ENCODE measurements at places on chromosomes 13 and 19.

DNA sequence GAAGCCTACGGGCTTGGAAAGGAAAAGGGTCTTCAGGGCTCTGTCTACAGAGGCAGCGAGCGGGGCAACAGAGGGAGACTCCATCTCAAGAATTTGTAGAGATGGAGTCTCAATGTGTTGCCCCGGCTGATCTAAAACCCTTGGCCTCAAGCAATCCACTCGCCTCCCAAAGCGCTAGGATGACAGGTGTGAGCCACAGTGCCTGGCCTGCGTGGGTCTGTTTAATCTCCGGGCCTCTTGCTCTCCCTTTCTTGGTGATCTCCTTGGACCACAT lies 8.1 kb downstream of the RPS9 start:
- DNase-seq = no peak

- DNase-seq = no peak
Measured at GRCh38 chr13:57716295-57716694, 84.8 kb downstream of the PCDH17 start.

- no peak for DNase-seq
Measured at GRCh38 chr13:99214232-99214631, 13.6 kb downstream of the UBAC2 start.

DNA sequence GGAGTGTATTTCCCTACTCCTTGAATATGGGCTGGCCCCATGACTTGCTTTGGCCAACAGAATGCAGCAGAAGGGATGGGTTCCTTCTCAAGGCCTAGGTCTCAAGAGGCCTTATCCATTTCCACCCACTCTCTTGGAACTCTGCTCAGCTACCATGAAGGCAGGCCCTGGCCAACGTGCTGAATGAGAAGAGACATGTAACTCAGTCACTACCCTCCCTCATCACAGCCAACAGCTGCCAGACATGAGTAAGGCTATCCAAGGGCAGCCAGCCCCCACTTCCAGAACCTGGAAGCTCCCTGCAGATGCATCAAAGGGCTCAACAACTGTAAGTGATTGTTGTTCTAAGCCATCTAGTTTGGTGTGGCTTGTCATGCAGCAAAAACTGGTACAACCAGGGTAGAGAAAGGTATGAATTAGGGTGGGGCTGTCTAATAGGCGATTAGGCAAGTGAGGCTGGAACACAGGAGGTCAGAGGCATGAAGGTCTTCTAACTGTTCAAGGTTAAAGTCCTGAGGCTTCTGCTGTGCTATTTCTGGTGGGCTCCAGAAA lies 1.4 kb upstream of the RASL11A start:
- DNase-seq = no peak

DNA sequence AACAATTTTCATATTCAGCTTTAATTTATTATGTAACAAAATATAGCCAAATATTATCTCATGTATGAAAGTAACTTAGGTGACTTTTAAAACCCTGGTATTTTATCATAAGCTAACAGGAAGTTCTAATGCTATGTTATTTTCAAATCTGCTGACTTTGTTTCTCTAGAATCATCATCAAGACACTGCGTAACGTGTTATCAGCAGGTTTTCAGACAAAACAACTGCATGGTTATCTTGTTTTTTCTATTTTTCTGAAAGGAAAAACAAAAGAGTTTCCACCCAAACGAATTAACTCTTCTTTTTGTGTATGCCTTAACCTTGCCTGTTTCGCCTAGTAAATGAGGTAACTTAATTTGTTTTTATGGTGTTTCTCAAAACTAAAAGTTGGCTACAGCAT lies 156.3 kb downstream of the TBC1D4 start:
- DNase-seq = no peak

DNA sequence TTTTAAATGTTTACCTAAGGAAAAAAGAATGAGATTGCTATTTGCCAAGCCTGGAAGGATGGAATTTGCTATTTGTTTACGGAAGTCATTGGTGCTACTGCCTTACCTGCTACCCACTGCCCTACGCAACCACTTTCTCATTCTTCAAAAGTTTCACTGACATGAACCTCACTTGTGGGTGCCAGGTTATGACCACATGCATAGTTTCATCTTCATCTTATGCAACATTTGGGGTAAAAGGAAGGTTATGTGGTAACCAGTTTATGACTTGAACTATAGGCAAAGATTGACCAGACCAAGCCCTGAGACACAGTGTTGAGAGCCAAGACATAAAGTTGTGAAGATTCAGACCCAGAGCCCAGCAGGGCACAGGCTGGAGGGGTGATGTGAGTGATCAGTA lies 142.5 kb downstream of the LACC1 start:
- DNase-seq = no peak

GRCh38 chr13:107458269-107458668 lies 757.1 kb downstream of the LIG4 start:
- no peak for DNase-seq

GRCh38 chr19:19356901-19357566 lies 36.4 kb downstream of the MAU2 start:
- DNase-seq = no peak

GRCh38 chr19:4580961-4581665 lies 21.6 kb upstream of the SEMA6B start:
- no peak for DNase-seq

- DNase-seq = no peak
Measured at GRCh38 chr19:1304197-1304924, 18.7 kb downstream of the EFNA2 start.

DNA sequence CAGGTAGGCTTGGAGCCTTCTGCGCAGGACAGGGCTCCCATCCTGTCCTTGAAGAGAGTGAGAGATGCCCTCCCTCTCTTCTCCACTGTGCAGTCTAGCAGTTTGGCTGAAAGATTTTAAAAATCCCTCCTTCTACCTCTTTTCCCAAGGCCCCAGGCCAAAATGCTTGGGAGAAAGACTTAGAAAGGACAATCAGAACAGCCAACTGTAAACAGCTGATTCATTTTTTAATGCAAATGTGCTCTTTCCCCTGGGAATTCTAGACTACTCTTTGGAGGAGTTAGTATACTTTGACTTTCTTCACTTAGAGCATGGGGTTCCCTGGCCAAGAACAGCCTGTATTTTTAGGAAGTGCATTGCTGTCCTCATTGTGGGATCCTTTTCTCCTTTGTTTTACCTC lies 398.9 kb downstream of the GPC6 start:
- DNase-seq = no peak

DNA sequence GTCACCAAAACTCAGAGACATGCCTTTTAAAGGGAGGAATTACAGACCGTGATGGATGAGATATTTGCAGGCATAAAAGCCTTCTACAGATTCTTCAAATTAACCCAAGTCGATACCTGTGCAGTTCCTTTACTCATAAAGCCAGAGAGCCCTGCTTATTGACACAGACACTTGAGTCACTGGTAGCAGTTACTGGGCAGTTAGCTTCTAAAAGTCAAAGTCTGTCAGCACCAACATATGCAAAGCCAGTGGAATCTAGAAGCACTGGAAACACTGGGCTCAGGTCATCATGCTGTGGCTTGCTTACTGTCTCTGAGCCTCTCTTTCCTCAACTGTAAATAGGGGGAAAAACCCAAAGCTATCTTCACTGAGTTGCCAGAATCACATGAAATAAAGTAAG lies 25.7 kb upstream of the LRCH1 start:
- no peak for DNase-seq

GRCh38 chr13:28313579-28313978 lies 175.2 kb downstream of the PAN3 start:
- DNase-seq = no peak

DNA sequence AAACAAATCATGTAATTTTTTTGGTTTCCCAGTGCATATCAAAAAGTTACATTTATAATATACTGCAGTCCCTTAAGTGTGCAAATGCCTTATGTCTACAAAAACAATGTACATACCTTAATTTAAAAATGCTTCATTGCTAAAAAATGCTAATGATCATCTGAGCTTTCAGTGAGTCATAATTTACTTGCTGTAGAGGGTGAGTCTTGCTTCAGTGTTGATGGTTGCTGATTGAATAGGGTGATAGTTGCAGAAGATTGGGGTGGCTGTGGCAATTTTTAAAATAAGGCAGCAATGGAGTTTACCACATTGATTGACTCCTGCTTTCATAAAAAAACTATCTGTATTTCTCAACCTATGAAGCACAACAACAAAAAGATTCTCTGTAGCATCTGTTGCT lies 613.9 kb downstream of the TBC1D4 start:
- DNase-seq = no peak

- no peak for DNase-seq
Measured at GRCh38 chr13:52158629-52159158, 703 bp downstream of the NEK3 start.

GRCh38 chr13:22812793-22813192 lies 368.0 kb upstream of the SGCG start:
- DNase-seq = no peak

- DNase-seq = no peak
Measured at GRCh38 chr13:100987948-100988347, 313.4 kb upstream of the TMTC4 start.

- no peak for DNase-seq
Measured at GRCh38 chr13:42745655-42746054, 35.7 kb upstream of the FAM216B start.

GRCh38 chr13:81779876-81780275 lies 1439.0 kb upstream of the SPRY2 start:
- DNase-seq = no peak

DNA sequence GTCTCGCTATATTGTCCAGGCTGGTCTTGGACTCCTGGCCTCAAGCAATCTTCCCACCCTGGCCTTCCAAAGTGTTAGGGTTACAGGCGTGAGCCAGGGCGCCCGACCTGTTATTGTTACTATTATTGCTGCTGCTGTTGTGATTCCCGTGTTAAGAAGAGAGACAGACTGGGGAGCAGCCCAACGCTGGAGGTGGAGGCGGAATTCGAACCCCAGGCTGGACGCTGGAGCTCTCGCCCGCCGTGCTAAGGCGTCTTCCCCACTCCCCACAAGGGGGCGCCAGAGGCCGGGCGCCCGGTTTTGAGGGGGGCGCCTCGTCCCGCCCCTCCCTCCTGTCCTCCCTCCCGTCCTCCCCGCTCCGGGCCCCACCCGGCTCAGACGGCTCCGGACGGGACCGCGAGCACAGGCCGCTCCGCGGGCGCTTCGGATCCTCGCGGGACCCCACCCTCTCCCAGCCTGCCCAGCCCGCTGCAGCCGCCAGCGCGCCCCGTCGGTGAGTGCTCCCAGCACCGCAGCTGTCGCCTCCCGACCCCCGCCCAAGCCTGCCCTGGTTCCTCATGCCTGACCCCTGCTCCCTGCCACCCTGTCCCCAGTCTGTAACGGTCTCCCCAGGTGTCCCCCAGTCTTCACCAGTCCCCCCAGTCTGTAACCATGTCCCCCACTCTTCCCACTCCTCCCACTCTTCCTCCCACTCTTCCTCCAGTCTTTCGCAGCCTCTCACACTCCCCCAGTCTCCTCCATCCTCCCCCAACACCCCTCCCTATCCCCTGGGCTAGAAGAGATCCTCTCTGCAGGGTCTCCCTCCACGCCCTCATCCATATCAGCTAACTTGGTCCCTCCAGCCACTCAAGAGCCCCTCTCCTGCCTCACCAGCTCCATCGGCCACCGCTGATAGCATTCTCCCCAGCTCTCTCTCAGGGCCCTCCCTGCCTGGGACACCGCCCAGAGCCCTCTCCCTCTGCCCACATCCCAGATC lies at the start of gene EHD2:
Gene EHD2, plus strand, starts transcription at position 377 of the 976 bp plus-strand sequence. CDS start 3,191 bp downstream, outside the sequence.
- DNase-seq = no peak

DNA sequence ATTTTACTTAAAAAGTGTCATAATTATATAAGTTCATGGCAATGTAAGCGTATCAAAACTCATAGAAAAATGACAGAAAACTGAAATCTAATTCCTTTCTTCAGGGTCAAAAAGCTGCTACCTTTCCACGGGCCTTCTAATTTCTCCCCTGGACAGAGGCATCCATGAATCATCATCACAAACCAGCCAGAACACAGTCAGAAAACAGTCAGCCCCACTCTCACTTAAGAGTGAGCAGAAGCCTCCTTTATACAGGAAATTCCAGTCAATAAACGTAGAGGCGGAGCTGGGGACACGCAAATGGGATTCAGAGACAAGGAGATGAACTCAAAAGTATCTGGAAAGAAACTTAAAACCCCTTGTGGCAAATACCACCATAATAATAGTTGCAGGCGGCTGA lies 54.2 kb upstream of the ABCC4 start:
- no peak for DNase-seq

- no peak for DNase-seq
Measured at GRCh38 chr19:10416083-10416379, 4.3 kb upstream of the PDE4A start.

GRCh38 chr19:36103842-36104552 lies 6.9 kb upstream of the OVOL3 start:
- DNase-seq = no peak

GRCh38 chr19:22422211-22422610 lies at the start of gene ZNF98:
ZNF98 (minus strand) TSS chr19:22422346; CDS start chr19:22422224, 122 bp downstream.
- no peak for DNase-seq

DNA sequence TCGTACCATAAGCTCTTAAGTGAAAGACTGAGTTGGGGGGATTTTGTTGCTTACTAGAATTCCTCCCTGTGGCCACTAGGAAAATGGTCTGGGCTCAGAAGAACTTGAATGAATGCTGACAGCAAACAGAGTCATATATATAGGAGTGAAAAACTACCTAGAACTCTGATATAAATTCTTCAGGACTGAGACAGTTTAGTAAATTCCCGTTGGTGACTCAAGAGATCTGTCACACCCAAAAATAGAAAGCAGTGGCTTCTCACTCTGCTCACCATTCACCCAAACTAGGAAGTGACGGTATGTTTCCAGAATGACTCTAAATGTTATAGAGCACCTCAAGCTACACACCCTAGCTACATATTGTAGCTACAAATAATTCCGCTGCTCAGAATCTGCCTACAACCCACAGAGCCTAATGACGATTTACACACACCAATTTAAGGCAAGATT lies 116.2 kb downstream of the TBC1D4 start:
- peak; percentile 79 for DNase-seq

- DNase-seq = no peak
Measured at GRCh38 chr13:79779761-79780160, 298.8 kb downstream of the NDFIP2 start.

GRCh38 chr13:113729187-113730019 lies 29.6 kb upstream of the TMEM255B start:
- no peak for DNase-seq

- DNase-seq = no peak
Measured at GRCh38 chr13:110923086-110923485, 8.2 kb upstream of the ANKRD10 start.

GRCh38 chr13:48232420-48233045 lies 473 bp upstream of the ITM2B start:
- no peak for DNase-seq

DNA sequence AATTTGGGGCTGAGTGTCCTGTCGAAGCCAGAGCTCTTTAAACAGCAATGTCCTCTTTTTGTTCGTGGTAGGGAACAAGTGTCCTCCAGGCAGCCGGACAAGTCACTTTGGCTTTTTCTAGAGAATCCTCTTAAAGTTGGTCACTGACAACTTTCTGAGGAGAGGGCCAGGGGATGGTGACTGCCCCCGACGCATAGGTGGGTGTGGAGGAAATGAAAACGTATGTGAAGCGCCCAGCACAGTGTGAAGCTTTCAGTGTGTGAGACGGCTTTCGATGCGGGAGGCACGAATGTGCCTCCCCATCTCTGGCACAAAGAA lies 45.8 kb upstream of the ZNF536 start:
- no peak for DNase-seq

DNA sequence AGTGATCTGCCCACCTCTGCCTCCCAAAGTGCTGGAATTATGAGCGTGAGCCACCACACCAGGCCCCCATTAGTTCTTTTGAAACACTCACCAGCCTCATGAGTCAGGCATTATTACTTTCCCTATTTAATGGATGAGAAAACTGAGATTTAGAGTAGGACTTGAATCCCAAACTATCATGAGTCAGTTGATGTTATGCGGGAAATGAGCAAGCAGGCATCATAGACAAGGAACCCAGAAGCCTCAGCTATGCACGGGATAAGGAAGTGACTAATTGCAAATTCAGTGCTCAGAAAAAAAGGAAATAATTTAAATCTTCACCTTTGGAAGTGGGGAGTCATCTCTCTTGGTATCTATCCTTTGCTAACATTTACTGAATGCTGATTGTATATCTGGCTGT lies 217.5 kb downstream of the ABCC4 start:
- no peak for DNase-seq

Data from Panc1 (cell line).